CD8-positive, alpha-beta T cell (primary cell): ENCODE measurements at places on chromosomes 3 and 15.

GRCh38 chr3:36146404-36146803 is 233.9 kb upstream of the STAC start:
- no peak for DNase-seq

- no peak for DNase-seq
These were observed 137.7 kb downstream of the NSMCE3 start for GRCh38 chr15:29131840-29132420.

- no peak for DNase-seq
These were observed 790.5 kb downstream of the MCTP2 start for GRCh38 chr15:95021816-95022215.

DNA sequence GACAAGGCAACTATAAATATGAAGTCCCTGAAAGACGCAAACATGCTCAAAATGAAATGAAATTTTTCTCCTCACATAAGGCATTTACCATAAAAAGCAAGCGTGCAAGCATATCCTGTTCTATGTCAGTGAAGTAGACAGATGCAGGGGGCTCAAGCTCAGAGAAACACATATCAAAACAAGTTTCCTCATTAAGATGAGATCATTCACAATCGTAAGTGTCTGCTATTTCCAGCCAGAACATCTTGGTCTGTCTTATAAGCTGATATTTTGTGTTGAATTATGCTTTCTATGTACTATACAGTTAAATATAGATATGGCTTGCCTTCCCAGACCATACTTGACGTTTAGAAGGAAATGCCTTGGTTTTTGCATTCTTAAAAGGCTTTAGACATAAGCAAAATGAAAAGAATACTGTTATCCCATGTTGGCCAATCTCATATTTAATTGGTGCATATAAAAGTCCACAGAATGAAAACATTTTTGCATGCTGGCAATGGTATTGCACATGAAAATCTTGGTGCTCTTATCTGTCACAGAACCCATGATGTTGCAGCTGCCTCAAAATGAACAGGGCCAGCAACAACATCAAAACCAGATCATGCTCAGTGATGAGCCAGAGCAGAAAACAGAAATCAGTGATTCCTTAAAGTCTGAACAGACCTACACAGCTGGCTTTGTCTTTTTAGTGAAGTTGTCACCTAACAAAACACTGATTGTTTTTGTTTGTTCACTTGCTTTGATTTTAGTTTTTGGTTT is 65.4 kb downstream of the SIDT1 start:
- DNase-seq: no peak

- peak; percentile 73 for DNase-seq
These were observed 46.6 kb upstream of the ATP2B2 start for GRCh38 chr3:10551821-10552630.

DNA sequence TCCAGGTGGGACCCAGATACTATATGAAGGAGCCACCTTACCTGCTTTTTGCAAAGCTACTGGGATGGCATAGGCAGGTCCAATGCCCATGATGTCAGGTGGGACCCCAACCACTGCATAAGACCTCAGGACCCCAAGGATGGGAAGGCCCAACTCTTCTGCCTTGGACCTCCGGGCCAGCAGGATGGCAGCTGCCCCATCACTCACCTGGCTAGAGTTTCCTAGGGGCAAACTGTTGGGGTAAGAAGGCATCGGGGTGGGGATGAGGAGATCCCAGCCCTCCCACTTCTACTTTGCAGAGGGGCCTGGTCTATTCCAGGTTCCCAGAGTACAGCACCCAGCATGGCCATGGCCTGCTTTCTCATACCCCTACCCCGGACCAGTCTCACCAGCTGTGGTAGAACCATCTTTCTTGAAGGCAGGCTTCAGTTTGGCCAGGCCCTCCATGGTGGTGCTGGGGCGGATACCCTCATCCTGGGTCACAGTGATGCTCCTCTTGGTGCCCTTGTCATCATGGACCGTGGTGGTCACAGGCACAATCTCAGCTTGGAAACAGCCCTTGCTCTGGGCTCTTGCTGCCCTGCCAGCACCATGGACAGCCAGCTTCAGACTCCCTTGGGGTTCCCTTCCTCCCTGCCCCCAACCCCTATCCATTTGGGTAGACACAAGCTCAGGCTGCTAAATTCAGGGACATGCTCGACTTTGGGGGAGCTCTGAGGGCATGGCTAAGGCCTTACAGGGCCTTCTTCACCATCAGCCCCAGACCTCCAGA is 10.6 kb downstream of the ACAA1 start:
- DNase-seq: no peak

DNA sequence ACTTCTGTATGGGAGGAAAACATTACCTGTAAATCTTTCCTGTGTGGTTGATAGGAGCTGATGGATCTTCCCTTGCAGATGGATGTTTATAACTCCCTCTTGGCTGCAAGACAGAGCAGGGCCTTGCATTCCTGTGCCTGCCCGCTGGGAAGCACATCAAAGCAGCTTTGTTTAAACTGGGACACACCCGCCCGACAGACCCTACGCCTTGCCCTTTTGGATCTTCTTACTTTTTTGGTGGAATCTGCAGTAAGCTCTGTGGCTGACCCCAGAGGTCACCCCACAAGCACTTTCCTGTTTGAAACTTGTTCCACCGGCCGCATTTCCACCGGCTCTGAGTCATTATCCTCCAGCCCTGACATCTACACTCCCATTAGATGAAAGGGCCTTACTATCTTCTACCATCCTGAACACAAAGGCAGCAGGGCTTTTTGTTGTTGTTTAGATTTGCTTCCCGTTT is 244.1 kb upstream of the STT3B start:
- peak; percentile 2 for DNase-seq

- no peak for DNase-seq
These were observed 8.5 kb downstream of the SEC61A1 start for GRCh38 chr3:128060473-128061381.

GRCh38 chr3:45026957-45027356 is 854 bp downstream of the CLEC3B start:
- no peak for DNase-seq

- no peak for DNase-seq
These were observed 569.8 kb downstream of the VGLL3 start for GRCh38 chr3:86420990-86421739.
